ENCODE measurements at places on chromosomes 5 and 9. TPM values are rescaled to one million over a fixed set of nuclear protein-coding genes. Genes with fewer than 3 reads are reported as not detected.

The RAD1 gene
- total RNA-seq, result 33.6 TPM

The ANKHD1 gene
- total RNA-seq, result 77.4 TPM

The RBM18 gene
- 12.6 TPM for total RNA-seq

The AHRR gene
- 18.0 TPM for total RNA-seq

The CNTRL gene
- total RNA-seq, result 2.9 TPM

The FAM163B gene
- 0.39 TPM for total RNA-seq

The SARDH gene
- total RNA-seq, result 5.0 TPM

The SHOC1 gene
- total RNA-seq, result under 0.01 TPM

The C1QTNF2 gene
- total RNA-seq, result 0.17 TPM

The LHX3 gene
- not detected for total RNA-seq

The FST gene
- 189 TPM for total RNA-seq

The TMEM215 gene
- total RNA-seq, result not detected

The LCN6 gene
- total RNA-seq, result not detected

The LRRC14B gene
- total RNA-seq, result not detected

The SPATA31E1 gene
- not detected for total RNA-seq

The TAF11L10 gene
- not detected for total RNA-seq

The MBLAC2 gene
- 5.5 TPM for total RNA-seq

The ADAMTS13 gene
- total RNA-seq, result 6.1 TPM

The EDIL3 gene
- 324 TPM for total RNA-seq

The CWC27 gene
- total RNA-seq, result 11.3 TPM

The PTAR1 gene
- total RNA-seq, result 79.2 TPM

The HEXB gene
- total RNA-seq, result 210 TPM

The IL17B gene
- 0.26 TPM for total RNA-seq

The SMIM33 gene
- total RNA-seq, result not detected

The CACFD1 gene
- 10.9 TPM for total RNA-seq

The IL3 gene
- not detected for total RNA-seq

The SNX18 gene
- total RNA-seq, result 88.7 TPM

The CDX1 gene
- total RNA-seq, result 0.91 TPM

The RETREG1 gene
- 2.4 TPM for total RNA-seq

The MAPKAP1 gene
- 65.4 TPM for total RNA-seq

The PCDHA1 gene
- total RNA-seq, result not detected

The PCDHGB6 gene
- total RNA-seq, result 4.8 TPM

The TBC1D9B gene
- total RNA-seq, result 87.6 TPM

The N4BP3 gene
- 0.13 TPM for total RNA-seq

The ARID3C gene
- total RNA-seq, result 0.36 TPM

The GLRA1 gene
- total RNA-seq, result not detected

The ZCCHC7 gene
- 17.2 TPM for total RNA-seq

The GZMA gene
- not detected for total RNA-seq

The TMEM171 gene
- 1.3 TPM for total RNA-seq

The NELFB gene
- total RNA-seq, result 59.5 TPM

The ECM2 gene
- 7.0 TPM for total RNA-seq
